Dorsolateral prefrontal cortex (tissue), 122 donors: ENCODE measurements at places on chromosomes 11 and 22.

- DNase-seq, result no peak
Observed at GRCh38 chr22:33332538-33332937, 274.4 kb upstream of the SYN3 start.

- DNase-seq, result no peak
Observed at GRCh38 chr11:64934682-64935358, 873 bp downstream of the GPHA2 start.

- no peak for DNase-seq
Observed at GRCh38 chr11:34207487-34208180, 102.2 kb downstream of the NAT10 start.

GRCh38 chr11:66112041-66112491 is 42.0 kb downstream of the PACS1 start:
- no peak for DNase-seq

- DNase-seq, result no peak
Observed at GRCh38 chr11:95444309-95445241, 213.6 kb upstream of the SESN3 start.

GRCh38 chr11:1152316-1153104 is 5.2 kb upstream of the MUC5AC start:
- no peak for DNase-seq

- no peak for DNase-seq
Observed at GRCh38 chr11:1178906-1179305, 21.2 kb downstream of the MUC5AC start.

DNA sequence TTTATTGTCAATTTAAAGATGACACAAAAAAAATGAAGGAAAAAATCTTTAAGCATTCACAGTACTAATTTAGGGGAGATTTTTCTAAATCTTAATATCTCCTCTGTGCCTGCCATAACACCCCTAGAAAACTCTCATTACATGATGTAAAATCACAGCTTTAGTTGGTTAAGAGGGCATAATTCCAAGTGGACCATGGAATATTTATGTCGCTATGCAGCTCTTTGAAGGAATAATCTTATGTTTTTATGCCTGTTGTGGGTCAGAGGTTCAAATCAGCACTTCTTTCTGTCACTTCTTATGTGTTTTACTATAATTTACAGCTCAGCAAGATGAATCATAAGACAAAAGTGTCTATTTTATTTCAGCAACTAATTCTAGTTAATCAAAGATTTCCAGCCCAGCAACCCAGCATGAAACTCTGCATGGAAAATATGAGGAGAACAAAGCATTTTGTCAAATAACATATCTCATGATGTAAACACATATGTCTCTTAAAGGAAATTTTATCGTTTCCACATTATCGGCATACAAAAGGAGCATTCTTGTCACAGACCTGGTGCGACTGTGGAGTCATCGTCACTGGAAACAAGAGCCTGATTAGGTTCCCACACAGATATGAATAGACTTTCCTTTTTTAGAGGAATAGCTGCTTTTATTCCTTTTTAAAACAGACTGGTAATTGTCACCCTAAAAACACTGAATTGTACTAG is 274.8 kb downstream of the SOX6 start:
- DNase-seq, result no peak

GRCh38 chr22:39382410-39382809 is 17.2 kb upstream of the TAB1 start:
- no peak for DNase-seq
